ENCODE measurements at places on chromosomes 2 and 18. TPM values are rescaled to one million over a fixed set of nuclear protein-coding genes. Genes with fewer than 3 reads are reported as not detected.

DNA sequence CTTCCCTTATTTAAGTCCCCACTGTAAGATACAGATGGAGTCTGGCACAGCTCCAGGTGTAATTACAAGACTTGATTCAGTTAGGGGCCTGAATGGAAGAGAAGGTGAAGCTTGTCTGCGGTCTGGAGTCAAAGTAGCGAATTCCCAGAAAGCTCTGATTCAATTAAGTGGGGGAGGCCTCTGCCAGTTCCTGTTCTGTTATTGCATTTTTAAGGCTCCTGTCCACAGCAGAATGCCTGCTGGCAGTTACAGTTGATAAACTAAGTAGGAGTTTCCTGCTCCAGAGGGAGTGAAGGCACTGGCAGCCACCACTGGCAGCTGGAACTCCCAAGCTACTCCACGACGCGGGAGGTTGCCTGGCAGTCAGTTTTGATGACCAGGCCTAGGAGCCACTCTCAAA, 181.1 kb downstream of the SOCS6 start:
- DNase-seq: no peak

CCDC74A gene
- total RNA-seq: 4.3 TPM

ZSWIM2 gene
- not detected for total RNA-seq

OR6B3 gene
- not detected for total RNA-seq

NLRC4 gene
- not detected for total RNA-seq

- no peak for DNase-seq
Observed at GRCh38 chr2:241574911-241575623, 16.5 kb downstream of the BOK start.

Data from body of pancreas (tissue), 4 donors.